GM03348 (cell line): ENCODE measurements at places on chromosomes 13 and 19.
A peak's percentile ranks its signal among the peaks of the same experiment; 100 is the strongest.

- no peak for DNase-seq
Observed at GRCh38 chr13:46031581-46032263, 20.8 kb downstream of the ZC3H13 start.

GRCh38 chr13:33050161-33050560 is 33.9 kb downstream of the KL start:
- DNase-seq: no peak

DNA sequence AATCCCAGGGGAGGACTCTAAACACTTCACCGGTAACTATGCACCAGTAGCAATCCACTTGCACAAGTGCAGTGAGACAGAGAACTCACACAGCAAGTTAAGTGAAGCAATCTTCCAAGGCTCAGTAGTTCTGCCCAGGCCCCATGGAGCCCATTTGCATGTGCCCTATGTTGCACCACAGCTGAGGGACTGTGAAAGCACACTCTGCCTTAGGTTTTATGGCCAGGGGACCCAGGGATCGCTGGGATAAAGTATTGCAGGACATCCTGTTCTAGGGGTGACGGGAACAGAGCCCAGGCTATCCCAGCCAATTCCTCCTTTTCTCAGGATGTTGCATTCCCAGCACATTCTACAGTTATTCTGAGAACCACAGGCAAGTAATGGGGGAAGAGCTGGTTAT is 6.0 kb upstream of the AMER2 start:
- DNase-seq: no peak

- DNase-seq: peak; percentile 47
Observed at GRCh38 chr19:13428352-13428751, 77.9 kb downstream of the CACNA1A start.

DNA sequence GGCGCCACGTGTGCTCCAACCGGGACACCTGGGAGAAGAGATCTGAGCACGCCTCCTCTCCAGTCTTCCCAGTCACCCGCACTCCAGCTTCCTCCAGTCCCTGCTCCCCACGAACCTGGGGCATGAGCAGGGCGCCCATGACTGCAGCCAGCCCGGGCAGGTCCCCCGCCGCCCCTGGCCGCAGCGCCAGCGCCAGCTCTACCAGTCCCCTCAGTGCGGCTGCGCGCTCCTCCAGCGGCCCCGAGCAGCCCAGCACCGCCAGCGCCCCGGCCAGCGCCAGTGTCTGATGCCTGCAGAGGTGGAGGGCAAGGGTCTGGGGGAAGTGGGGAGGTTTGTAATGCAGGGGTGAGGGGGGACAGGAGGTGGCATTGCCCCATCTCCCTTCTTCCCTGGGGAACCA is 13.1 kb downstream of the SH2D3A start:
- DNase-seq: no peak

- DNase-seq: peak; percentile 40
Observed at GRCh38 chr19:50510121-50510670, 795 bp downstream of the JOSD2 start.

DNA sequence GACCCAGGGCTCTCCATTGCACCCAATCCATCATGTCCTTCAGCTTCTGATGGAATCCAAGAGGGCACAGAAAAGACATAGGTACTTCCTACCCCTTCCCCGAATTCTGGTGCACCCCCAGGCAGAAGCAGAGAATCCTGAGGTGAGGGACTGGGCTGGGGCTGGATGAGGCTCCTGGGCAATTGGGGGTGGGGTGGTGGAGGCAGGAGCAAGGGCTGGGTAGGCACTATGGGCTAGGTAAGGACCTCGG is 2.7 kb upstream of the KCNC3 start:
- no peak for DNase-seq

GRCh38 chr19:19628501-19629134 is 598 bp upstream of the LPAR2 start:
- no peak for DNase-seq

- DNase-seq: peak; percentile 92
Observed at GRCh38 chr19:49057636-49058234, at the start of gene CGB7. TSS of gene CGB7 (minus strand) at chr19:49057749. CDS start at chr19:49055375, 2,374 bp downstream.

DNA sequence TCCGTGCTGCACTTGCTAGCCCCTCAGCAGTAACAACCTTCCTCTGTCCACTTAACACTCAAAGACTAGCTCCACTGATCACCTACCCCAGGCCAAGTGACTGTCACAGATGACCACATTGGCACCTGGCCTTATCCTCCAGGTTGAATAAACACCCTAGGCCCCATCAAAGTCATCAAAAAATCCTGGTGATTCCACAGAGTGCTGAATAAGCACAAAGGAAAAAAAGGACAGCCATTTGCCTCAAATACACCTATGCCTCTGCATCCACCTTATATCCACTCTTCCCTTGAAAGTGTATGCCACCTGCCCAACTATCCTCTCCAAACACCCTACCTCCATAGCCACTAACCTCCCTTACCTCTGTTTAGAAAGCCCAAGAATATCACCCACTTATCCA is 2.7 kb downstream of the ZNF154 start:
- DNase-seq: no peak

GRCh38 chr13:101845245-101846020 is 393.0 kb downstream of the ITGBL1 start:
- no peak for DNase-seq

DNA sequence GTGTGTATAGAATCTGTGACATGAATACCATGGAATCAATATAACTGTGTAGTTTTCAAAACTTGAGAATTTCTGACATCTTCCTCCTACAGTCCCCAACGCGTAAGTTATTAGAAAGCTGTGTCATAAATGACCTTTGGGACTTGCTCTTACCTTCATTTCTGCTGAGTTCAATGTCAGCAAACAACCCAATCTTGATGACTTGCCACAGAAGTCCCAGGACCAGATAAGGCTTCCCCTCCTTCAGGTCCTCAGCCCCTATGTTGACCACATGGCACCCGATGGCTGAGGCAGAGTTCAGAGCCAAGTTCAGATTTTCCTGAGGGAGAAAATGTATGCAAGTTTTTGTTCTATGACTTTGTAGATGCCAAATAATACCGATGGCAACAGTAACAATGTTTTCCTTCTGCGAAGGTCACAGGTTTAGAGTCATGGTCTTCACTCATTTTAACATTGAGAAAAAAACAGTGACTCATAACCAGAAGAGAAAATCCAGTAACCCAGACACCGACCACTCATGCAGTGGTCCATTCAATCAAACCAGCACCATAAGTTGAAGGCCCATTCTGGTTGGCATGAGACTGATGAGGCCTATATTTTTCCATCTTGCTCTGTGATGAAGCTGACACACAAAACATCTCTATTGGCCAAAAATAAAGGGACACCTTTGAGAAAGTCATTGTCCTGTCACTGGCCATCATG is 29.2 kb downstream of the LCP1 start:
- DNase-seq: no peak

DNA sequence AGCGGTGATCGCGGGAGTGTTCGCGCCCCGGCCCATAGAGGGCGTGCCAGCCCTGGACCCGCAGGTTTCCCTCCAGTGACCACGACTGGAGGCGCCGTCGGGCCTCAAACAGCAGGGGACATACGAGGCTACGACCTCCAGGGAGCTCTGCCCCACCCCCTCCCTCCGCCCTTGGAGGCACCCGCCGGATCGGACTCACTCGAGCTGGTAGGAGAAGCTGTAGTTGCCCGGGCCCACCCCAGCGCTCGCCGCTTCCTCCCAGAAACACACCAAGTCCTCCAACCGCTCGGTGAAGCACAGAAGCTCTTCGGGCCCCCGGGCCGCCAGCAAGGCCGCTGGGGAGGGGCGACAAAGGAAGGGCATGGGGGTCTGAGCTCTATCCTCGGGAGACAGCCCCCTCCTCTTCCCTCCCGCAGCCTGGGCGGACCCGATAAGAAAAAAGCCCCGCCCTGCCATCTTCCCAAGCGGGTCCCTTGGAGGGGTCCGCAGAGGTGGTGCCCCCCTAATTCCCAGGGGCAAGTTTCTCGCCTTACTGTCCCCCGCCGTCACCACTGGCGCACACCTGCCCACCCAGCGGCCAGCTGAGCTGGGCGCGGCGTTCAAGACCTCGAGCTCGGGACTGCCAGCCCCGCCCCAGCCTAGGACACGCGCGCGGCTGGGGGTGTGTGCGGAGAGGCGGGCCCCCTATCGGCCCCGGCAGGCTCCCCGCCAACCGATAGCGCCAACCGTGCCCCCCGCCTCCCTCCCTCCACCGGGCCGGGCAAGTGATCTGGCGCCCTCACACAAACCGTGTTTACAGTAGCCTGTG is 1.0 kb downstream of the EPOR start:
- peak; percentile 46 for DNase-seq

DNA sequence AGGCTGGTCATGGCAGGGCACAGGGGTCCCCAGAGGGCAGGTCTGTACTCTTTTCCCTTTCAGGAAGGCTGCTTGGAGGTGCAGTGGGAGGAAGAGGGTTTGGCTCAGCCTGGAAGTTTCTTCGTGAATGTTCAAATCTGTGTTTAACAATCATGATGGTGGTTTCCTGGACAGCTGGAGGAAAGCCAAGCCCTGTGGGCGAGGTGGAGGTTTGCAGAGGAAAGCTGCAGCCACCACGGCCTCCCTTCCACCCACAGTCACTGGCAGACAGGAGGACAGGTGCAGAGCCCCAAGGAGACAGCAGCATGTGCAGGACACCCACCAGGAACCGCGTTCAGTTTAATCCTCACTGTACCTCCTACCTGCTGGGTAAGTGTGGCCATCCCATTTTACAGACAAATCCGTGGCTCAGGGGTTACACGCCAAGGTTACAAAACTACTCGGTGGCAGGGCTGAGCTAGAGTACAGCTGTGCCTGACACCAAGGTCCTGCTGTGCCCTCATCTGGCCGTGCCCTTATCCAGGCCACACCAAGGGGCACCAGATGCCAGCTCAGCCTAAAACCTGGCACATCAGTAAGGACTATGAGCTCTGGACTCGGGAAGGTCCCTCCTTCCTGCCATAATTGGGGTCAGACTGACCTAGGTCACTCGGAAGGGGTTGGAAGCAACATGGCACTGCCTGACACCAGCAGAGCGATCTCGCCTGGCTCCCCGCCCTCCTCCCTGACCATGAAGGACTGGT is 34.1 kb downstream of the SUGP2 start:
- DNase-seq: no peak

DNA sequence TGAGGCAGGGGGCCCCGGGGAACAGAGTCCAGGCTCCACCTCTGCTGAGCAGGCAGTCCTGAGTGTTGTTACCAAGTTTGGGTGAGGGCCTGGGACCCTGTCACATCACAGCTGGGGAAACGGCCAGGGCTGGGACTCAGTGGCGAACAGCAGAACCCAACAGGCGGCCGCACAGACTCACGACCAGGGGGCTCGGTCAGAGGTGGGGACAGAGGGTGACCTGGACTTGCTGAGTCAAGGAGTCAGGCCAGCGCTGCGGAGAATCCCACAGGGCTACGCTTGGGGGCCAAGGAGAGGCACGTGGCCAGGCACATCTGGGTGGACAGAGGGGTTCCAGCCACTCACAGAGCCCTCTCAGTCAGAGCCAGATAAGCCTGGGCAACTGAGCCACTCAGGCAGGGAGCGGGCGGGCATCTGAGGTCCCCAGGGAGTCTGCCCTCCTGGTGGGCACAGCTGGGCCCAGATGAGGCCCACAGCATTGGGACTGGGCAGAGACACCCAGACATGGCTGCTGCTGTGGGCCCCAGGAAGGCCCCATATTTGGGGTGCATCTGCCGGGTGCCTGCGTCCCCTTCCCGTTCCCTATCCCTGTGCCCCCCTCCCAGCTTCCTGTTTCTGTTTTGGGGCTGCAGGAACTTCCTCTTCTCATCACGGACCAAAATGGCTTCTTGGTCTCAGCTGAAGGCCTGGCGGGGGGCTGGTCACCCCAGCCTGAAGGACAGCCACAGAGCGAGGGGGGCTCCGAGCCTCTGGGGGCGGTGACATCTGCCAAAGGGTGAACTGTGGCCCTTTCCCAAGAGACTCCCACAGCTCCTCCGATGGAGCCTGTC is 34.0 kb downstream of the CEBPA start:
- DNase-seq: no peak

- peak; percentile 53 for DNase-seq
Observed at GRCh38 chr19:50909240-50910070, 1.7 kb downstream of the KLK4 start.

DNA sequence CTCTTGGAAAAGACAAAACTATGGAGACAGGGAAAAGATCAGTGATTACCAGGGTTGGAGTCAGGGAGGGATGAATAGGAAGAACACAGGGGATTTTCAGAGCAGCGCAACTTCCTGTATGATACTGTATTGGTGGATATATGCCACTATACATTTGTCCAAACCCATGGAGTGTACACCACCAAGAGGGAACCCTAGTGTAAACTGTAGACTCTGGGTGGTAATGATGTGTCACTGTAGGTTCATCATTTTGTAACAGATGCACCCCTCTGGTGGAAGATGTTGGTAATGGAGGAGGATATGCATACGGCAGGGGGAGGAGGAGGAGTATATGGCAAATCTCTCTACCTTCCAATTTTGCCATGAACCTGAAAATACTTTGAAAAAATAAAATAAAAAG is 68.1 kb downstream of the UFM1 start:
- DNase-seq: peak; percentile 10

DNA sequence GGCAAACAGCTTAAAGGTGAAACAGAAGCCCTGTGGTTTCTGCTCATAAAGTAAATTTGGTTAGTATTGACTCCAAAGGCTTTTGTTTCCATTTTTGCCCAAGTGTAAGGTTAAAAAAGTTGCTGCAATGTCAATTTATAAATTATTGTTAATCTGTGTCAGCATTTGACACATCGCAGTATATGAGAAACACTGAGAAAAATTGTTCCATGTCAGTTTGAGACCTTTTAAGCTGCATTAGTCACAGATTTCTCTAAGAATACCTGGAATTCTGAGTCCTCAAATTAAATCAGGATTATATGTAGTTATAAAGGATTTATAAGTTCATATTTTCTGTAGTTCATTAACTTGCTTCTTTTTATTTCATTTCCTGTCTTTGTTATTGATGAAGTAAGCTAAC is 78.8 kb downstream of the FGF14 start:
- DNase-seq: no peak

DNA sequence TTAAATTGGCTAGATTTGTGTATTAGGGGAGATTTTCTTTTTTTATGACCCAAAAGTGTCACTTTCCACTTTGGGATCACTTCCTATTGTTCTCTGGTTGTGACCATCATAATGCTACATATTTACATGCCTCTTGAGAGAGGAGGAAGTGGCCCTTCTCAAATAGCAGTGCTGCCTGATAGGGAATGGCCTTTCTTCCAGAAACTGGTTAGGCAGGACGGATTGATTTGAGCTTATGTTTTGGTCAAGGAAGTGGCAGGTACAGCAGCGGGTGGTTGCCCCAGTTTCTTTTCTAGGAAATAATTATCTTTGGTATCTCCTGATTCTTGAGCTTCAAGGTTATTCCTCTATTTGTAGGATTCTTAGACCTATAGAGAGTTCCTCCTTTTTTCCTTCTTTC is 21.9 kb upstream of the WTIP start:
- no peak for DNase-seq

- no peak for DNase-seq
Observed at GRCh38 chr19:7881910-7882309, 6.4 kb upstream of the LRRC8E start.
